ENCODE measurements at places on chromosomes 5 and 9. TPM values are rescaled to one million over a fixed set of nuclear protein-coding genes. Genes with fewer than 3 reads are reported as not detected.

DNA sequence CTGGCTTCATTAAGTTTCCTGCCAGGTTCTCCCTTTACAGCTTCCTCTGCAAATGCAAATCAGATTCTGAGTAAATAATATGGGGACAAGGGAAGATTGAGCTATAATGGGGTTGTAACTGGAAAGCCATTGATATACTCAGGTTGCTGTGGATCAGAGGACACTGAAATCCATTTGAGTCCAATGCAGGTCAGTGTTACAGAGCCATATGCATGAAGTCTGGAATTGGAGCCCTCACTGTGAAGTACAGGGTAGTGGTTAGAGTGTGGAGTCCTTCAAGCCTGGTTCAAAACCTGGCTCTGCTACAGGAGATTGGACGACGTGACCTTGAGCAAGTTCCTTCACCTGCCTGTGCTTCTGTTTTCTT lies 48.7 kb downstream of the TIMD4 start:
- no peaks in the 10 kb centered on the region for H3K27me3 ChIP-seq
- peaks cover 46% of the 10 kb centered on the region for H3K4me1 ChIP-seq
- DNase-seq: no peak
- peaks cover 46% of the 10 kb centered on the region for H3K36me3 ChIP-seq
- peak overlapping the region; percentile 97 for H3K27ac ChIP-seq

GRCh38 chr5:163770625-163771024 lies 265.2 kb downstream of the MAT2B start:
- H3K4me1 ChIP-seq: no peaks in the 10 kb centered on the region
- no peaks in the 10 kb centered on the region for H3K27me3 ChIP-seq
- H3K4me3 ChIP-seq: no peak overlapping the region
- H3K36me3 ChIP-seq: no peaks in the 10 kb centered on the region

- no peak overlapping the region for H3K4me3 ChIP-seq
- no peaks in the 10 kb centered on the region for H3K36me3 ChIP-seq
- H3K27ac ChIP-seq: no peak overlapping the region
- no peak for DNase-seq
These were observed 30.8 kb upstream of the ALDH1A1 start for GRCh38 chr9:72983512-72984225.

SLCO6A1 gene
- total RNA-seq: not detected
